T-helper 17 cell (primary cell): ENCODE measurements at places on chromosomes 12 and 14. TPM values are rescaled to one million over a fixed set of nuclear protein-coding genes. Genes with fewer than 3 reads are reported as not detected.

GRCh38 chr12:6462234-6462995, 8.1 kb downstream of the VAMP1 start:
- H3K4me3 ChIP-seq: peak overlapping the region; percentile 93
- peak overlapping the region; percentile 99 for H3K27ac ChIP-seq
- H3K36me3 ChIP-seq: peaks cover 19% of the 10 kb centered on the region
- H3K27me3 ChIP-seq: no peaks in the 10 kb centered on the region

- H3K27ac ChIP-seq: no peak overlapping the region
- H3K4me1 ChIP-seq: no peaks in the 10 kb centered on the region
- no peak for DNase-seq
- H3K27me3 ChIP-seq: peaks cover 39% of the 10 kb centered on the region
- H3K36me3 ChIP-seq: no peaks in the 10 kb centered on the region
Observed at GRCh38 chr12:24780697-24781368, 168.1 kb downstream of the BCAT1 start.

DNA sequence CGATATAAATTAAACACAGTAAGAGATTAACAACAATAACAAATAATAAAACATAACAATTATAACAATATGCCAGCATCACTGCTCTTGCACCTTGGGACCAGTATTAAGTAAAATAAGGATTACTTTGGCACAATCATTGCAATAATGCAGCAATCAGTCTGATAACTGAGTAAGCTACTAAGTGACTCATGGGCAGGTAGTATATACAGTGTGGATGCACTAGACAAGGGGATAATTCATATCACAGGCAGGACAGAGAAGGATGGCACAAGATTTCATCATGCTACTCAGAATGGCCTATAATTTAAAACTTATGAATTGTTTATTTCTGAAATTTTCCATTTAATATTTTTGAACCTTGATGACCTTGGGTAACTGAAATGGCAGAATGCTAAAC, 290.7 kb downstream of the ALG10B start:
- no peak overlapping the region for H3K27ac ChIP-seq
- H3K27me3 ChIP-seq: no peaks in the 10 kb centered on the region

DNA sequence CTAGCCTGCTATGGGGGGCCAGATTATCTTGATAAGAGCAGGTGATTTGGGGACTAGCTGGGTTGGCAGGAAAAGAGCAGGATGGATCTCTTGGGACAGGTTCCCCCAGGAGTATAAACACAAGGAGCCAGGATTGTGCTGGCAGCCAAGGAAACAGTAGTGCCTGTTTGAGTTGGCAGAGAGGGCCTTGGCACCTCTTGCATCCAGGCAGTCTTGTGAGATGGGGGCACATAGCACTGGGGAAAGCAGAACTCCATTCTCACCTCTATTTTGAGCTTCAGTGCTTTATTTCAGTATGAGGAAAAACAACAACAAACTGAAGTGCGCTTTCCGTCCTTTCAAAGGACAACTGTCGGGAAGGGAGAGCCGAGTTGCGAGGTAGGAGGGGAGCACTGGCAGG, 9.4 kb upstream of the UNC119B start:
- peaks cover 7% of the 10 kb centered on the region for H3K36me3 ChIP-seq
- H3K4me3 ChIP-seq: no peak overlapping the region

DNA sequence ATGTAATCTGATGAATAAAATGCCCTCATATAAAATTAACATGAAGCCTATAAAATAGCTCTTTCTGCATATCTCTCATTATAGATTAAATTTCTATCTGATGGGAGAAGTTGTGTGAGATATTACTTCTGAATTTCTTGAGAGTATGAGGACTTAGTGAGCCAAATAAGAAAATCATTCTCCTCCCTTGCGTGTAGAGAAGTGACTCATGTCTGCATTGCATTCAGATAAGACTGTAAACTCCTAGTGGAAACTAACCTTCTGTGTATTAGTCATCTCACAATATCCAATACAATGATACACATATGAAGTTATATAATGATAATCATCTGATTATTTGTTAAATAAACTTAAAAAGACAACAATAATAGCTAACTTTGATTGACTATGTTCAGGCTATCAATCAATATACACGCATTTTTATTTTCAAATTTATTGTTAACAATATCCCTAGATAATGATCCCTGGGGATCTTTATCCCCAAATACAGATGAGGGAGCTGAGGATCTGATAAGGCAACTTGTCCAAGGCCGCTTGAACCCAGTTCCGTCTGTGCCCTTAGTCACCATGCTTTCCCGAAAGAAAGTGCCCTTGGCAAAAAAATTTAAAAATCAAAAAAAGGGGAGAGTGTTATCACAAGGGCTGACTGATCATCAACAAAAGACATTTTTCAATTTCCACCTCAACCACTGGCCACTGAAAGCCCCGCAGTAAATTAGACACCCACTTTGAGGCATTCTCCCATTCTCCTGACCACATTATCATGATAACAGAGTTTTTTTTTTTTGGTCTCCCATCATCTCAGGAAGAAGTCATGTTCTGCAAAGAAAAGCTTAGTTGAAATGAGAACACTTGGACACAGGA, 189.2 kb upstream of the RASSF8 start:
- H3K4me3 ChIP-seq: no peak overlapping the region
- no peaks in the 10 kb centered on the region for H3K36me3 ChIP-seq
- no peaks in the 10 kb centered on the region for H3K27me3 ChIP-seq
- DNase-seq: no peak

Gene NRL
- 3.2 TPM for total RNA-seq

DNA sequence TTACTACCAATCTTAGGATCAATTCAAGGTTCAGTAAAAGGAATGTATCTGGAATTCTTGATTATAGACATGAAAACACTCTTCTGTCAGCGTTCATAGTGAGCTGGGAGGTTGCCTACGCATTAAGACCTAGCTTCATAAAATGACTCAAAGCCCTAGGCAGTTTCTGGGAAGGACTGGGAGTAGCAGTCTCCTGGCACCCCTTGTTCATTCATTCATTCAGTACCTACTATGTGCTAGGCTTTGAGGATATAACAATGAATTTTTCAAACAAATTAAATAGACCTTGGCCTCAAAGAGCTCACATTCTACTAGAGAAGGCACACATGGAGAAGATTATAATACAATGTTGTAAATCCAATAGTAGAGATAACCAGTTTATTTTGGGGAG, 46.1 kb downstream of the MDM2 start:
- DNase-seq: no peak
- no peak overlapping the region for H3K27ac ChIP-seq
- H3K4me3 ChIP-seq: no peak overlapping the region
